ENCODE measurements at places on chromosomes 2 and 18. TPM values are rescaled to one million over a fixed set of nuclear protein-coding genes. Genes with fewer than 3 reads are reported as not detected.

ACTR2 gene
- 239 TPM for total RNA-seq

CHAC2 gene
- total RNA-seq: 7.4 TPM

ARHGAP25 gene
- 0.51 TPM for total RNA-seq

DNA sequence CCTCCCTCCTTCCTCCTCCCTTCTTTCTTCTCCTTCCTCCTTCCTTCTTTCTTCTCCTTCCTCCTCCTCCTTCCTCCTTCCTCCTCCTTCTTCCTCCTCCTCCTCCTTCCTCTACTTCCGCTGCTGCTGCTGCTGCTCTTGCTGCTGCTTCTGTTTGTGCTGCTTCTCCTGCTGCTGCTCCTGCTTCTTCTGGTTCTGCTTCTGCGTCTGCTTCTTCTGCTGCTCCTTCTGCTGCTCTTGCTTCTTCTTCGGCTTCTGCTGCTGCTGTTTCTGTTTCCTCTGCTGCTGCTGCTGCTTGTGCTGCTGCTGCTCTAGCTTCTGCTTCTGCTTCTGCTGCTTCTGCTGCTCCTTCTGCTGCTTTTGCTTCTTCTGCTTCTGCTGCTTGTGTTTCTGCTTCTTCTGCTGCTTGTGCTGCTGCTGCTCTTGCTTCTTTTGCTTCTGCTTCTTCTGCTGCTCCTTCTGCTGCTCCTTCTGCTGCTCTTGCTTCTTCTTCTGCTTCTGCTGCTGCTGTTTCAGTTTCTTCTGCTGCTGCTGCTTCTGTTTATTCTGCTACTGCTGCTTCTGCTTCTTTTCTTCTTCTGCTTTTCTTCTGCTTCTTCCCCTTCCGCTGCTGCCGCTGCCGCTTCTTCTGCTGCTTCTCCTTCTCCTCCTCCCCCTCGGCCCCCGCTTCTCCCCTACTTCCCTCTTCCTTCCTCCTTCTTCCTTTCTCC lies 8.6 kb downstream of the SNRNP27 start:
- DNase-seq: no peak

CRYGC gene
- not detected for total RNA-seq

PROKR1 gene
- total RNA-seq: not detected

DYNAP gene
- total RNA-seq: not detected

DNA sequence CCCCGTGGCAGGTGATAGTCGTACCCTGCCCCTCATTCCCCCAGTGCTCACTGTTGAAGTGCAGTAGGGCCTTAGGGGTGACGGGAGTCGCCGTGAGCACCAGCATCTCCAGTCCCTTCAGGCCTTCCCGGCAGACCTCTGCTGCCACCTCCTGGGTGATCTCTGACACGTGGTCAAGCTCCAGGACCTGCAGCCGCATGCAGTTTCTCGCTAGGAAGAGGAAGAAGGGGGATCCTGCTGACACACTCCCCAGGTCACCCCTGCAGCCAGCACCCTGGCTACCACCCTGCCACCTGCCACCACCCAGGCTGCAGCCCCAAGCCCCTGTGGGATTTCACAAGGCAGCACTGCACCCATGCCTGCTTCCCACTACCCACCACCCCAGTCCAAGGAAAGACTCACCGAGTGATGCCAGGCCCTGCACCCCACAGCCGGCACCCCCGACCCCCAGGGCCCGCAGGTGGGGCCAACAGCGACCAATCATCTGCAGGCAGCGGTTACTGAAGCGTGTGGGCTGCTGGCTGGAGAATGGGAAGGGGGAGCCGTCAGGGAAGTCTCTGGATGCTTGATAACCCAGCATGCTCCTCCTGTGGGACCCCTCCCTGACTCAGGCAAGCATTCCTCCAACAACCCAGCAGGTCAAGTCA lies 23.8 kb downstream of the FBXO41 start:
- DNase-seq: peak; percentile 49

OTOS gene
- total RNA-seq: not detected

DNA sequence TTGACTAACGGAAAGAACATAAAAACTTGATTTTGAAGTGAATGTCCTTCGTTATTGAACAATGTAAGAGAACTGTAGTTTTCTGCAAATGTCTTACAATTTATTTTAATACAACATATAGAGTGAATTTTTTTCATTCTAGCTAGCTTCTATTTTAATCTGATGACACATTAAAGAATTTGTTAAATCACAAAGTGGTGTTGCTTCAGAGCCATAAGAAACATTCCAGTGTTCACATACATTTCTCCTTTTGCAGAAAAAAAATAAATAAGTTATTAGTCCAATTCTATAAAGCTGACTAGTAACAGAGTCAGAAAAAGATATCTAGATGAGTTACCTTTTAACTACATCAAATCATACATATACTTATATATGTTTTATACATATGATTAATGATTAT lies 914.3 kb upstream of the SLC39A10 start:
- DNase-seq: no peak

DNA sequence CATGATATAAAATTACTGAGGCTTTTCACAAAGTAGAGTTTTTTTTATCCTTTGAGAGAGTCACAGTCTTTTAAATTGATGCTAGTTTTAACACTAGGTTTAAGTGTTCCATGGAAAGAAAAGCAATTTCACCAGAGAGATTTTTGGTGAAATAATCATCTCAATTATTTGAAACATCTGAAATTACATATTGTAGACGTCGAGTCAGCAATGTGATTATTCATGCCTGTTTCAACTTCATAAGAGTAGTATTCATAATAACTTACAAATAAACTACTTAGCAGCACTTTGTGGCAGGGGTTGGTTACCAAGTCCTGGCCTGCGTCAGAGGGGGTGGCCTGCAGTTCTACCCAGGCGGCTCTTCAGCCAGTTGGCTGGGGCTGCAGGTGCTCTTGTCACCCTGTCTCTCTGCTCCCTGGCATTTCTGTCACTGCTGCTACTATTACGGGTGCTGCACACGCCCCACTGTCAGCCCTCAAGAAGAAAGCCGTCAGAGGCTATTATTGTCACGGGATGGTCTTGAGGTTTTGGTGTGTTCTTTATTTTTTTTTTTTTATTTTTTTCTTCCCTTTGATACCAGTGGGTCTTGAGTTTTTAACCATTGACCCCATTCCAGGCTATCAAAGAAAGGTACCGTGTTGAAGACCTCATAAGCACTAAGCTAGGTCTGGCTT lies 50.4 kb downstream of the MALT1 start:
- no peak for DNase-seq

GRCh38 chr2:64932371-64933216 lies 56.6 kb upstream of the SLC1A4 start:
- no peak for DNase-seq

- no peak for DNase-seq
Measured at GRCh38 chr2:189165656-189166380, 13.7 kb downstream of the COL5A2 start.

SMYD5 gene
- 32.1 TPM for total RNA-seq

- DNase-seq: no peak
Measured at GRCh38 chr2:226130192-226130591, 669.4 kb downstream of the IRS1 start.

CDC42EP3 gene
- 29.4 TPM for total RNA-seq

GRCh38 chr2:102423368-102423767 lies 408 bp downstream of the IL18RAP start:
- DNase-seq: no peak

CAPN14 gene
- 0.35 TPM for total RNA-seq

SULT1C4 gene
- not detected for total RNA-seq

- DNase-seq: no peak
Measured at GRCh38 chr2:136164280-136164776, 46.4 kb upstream of the CXCR4 start.

GRCh38 chr2:235937087-235937486 lies 231.1 kb downstream of the GBX2 start:
- DNase-seq: no peak

- DNase-seq: no peak
Measured at GRCh38 chr2:227198866-227199265, 34.4 kb downstream of the COL4A3 start.

GRCh38 chr18:37540424-37541138 lies 25.0 kb downstream of the CELF4 start:
- DNase-seq: no peak

DNA sequence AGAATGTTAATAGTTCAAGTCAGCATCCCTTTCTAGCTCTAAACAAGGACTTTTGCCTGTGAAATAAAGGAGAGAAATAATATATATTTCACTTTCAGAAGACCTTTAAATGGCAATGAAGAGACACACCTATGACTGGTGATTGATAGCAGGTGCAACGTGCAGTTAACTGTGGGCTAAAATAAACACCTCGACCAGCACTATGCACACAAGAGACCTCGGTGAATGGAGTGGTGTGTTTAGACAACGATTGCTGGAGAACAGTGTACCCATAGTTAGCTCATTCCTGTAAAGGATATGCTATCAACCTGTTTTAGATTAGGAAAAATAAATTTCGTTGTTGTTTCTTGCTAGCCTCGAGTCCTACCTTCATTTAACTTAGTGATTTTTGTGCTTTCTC lies 143.4 kb downstream of the NR4A2 start:
- DNase-seq: no peak

GRCh38 chr2:8957628-8958027 lies 45.9 kb downstream of the MBOAT2 start:
- no peak for DNase-seq

DNA sequence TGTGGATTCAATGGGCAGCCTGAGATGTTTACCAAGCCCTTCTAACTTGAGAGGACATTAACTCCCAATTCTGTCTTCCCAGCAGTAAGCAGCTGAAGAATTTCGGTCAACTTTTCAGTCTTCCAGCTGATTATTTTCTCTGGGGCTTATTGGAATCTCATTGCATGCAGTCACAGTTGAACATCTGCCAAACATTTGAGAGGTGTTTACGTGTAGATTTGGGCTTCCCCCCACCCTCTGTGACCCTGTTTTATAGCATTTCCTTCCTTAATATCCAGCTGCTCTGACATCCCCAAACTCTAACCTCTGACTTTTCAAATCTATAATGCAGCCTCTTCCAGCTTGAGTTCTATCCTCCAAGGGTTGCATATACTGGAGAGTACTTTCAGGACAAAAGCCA lies 16.5 kb upstream of the VIT start:
- no peak for DNase-seq

CERS6 gene
- total RNA-seq: 39.9 TPM

DNA sequence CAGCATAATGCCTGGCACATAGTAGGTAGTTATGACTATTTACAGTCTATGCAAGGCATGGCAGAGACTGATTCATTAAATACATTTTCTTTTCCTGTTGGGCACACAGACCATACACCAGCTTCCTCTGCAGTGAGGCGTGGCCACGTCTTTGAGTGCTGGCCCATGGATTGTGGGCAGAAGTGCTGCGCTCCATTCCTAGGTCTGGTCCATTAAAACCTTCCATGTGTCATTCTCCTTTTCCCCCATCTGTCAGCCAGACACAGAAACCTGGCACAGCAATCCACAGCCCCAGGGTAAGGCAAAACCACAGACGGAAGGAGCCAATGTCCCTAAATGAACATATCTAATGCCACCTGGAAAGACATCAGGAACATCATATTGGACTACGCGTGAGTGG lies 141.9 kb downstream of the TTC32 start:
- DNase-seq: no peak

DNA sequence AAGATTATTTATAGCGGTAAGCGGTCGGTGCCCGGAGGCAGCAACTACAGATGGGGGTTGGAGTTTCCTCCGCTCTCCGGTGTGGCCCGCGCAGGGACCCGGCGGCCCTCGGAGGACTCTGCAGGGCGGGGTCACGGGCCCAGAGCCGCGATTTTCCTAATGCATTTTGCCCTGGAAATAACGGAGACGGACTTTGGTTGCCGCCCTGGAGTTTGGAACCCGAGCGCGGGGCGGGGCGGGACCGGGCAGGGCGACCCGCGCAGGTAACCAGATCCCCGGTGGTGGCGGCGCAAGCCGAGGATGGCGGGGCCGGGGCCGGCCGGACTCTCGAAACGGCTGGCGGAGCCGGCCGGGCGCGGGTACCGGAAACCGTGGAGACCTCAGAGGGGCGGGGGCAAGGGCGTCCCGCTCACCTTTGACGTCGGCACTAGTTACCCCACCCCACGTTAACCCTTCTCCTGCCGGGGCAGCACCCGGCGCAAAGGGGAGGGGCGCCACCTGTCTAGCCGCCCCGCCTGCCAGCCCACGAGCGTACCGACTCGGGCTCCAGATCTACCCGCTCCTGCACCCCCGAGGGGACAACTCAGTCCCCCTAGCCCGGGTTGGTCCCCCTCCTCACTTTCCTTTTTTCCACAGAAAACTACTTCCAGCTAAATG lies 2.9 kb downstream of the CYP26B1 start:
- DNase-seq: peak; percentile 84

DNA sequence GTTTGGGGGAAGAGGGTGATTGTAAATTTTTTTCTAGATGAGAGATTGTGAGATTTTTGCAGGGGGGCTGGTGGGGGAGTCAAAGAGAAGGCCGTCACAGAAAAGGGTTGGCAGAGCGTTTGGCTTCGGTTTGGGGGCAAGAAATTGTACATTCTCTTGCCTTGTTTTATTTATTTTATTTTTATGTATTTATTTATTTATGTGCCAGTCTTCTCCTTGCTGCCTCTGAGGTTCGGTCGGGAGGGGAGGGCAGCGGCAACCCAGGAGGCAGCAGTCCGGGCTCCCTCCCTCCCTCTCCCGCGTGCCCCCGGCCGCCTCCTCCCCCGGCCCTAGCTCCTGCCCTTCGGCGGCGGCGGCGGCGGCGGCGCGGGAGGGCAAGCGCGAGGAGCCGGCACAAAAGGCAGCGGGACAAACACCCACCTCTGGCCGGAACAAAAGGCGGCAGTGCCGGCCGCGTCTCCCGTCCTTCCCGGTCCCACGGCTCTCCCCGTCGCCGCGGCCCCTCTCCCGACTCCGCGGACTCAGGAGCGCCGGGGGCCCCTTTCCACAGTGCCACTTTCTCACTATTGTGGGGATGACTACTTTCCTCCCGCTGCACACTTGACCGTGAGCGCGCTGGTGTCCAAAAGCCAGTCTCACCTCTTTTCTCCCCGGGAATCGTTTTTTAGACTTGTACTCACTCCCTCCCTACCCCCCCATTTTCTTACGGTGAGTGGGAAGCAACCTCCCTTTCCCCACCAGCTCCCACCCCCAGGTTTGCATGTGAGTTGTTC lies 1.2 kb downstream of the BCL11A start:
- DNase-seq: no peak

CYP26B1 gene
- 5.1 TPM for total RNA-seq

CCL20 gene
- total RNA-seq: 39.9 TPM

DNA sequence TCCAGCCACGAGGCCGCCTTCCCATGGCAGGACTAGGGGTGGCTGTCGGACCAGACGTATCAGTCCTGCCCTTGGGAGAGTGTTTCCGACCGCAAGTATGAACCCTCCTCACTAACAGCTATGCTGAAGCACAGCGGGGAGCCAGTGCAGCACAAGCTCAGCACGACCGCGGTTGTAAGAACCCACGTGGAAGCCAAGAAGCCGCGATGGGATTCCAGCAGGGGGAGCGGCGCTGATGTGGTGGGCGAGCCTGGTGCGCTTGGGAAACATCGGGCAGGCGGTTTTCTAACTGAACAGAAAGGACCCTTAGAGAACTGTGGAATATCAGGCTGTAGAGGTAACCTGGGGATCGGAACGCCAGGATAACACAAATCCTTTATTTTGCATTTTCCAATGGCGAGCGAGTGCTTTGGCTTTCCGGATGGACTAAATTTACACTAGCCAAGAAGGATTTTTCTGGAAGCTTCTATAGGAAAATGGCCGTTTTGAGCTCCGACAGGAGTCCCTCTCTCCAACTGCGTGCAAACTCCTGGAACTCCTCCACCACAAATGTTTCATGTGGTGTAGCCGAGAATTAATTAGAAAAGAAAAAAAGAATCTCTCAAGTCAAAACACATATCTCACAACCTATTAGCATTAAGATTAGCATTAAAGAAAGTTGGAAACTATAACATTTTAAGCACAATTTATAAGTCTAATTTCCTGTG lies 132.0 kb upstream of the MYCN start:
- no peak for DNase-seq

Measured in Calu3 (cell line).